ENCODE measurements at places on chromosomes 3 and 15.
A peak's percentile ranks its signal among the peaks of the same experiment; 100 is the strongest.

GRCh38 chr3:159185443-159186050 lies 383.7 kb downstream of the MFSD1 start:
- no peak for DNase-seq

- DNase-seq = no peak
Observed at GRCh38 chr15:89071471-89071870, 16.8 kb upstream of the ABHD2 start.

- DNase-seq = no peak
Observed at GRCh38 chr3:175913286-175913685, 1054.2 kb downstream of the NAALADL2 start.

DNA sequence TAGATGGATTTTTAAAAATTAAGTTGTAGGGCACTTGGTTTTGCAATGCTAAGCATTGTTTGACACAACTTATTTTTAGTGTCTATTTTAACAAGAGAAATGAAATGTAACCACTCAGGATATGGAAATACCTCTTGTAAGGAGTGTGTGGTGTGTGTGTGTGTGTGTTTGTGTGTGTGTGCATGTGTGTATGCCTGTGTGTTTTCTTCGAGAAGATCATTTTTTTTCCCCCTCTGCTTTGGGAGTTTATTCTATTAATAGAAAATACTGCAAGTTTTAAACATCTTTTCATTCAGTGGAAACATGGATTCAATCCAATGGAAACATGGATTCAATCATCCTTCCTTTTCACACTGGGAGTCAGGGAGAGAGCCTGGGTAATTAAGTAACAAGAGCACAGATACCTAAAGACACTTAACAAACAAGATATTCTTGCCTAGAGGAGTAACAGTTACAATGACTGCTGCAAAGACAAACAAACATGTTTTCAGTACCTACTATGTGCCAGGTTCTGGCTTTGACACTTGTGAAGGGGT lies 567.2 kb upstream of the TBL1XR1 start:
- DNase-seq = no peak

GRCh38 chr3:16728770-16729745 lies 123.8 kb upstream of the DAZL start:
- no peak for DNase-seq

GRCh38 chr3:143654906-143655305 lies 193.4 kb downstream of the SLC9A9 start:
- DNase-seq = no peak

GRCh38 chr3:118755253-118755801 lies 279.3 kb downstream of the IGSF11 start:
- no peak for DNase-seq

GRCh38 chr3:178950676-178951075 lies 120.9 kb downstream of the ZMAT3 start:
- DNase-seq = no peak

- no peak for DNase-seq
Observed at GRCh38 chr3:126711121-126711760, 7.2 kb downstream of the CHCHD6 start.

GRCh38 chr3:53140847-53141845 lies 10.9 kb upstream of the RFT1 start:
- DNase-seq = no peak

DNA sequence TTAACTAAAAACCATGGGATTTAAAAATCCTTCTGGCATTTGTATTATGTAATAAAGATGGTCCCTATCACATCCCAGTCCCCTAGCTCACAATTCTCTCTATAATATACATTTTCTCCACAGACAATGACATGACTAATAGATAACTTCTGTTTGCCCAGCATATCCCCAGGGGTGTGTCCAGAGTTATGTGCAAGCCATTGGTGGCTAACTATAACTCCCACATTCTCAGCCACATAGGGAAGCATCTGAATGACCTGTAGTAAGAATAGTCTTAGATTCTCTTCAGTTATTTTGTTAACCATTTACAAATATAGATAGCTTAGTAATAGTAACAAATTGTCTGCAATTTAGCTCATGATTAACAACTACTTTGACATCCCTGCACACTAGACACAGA lies 52.2 kb upstream of the RBSN start:
- no peak for DNase-seq

DNA sequence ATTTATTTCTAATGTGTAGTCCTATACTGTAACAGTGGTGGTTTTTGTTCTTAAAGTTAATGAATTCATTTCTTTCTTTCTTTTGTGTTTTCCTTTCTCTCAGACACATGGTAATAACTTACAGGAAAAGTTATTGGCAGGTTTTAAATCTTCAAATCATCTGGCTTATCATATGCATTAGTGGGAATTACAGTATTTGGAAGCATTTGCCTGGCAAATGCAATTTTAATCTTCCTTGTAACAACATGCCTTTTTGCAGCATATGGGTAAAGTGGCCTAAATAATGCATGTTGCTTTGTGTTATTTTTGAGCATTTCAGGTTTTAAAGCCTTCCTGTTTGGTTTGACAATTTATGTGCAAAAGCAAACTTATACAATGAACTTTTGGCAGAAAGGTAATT lies 66.8 kb downstream of the GALK2 start:
- DNase-seq = no peak

- no peak for DNase-seq
Observed at GRCh38 chr3:44284949-44285348, 43.3 kb downstream of the TOPAZ1 start.

DNA sequence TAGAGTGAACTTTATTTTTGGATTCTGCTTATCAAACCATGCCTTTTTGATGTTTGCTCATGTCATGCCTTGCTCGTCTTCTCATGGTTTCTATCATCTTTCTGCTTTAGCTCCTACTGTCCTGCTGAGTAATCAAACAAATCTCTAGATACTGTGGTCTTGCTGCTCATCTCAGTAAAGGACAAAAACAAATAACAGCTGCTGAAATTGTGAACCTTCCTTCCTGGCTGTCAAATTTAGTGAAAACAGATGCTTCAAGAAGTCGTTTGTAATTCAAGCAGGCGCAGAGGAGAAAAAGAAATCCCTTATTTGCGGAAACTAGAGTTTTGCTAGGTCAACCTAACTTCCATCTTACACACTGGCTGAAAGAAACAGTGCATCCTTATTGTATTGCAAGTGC lies 616.1 kb upstream of the ALCAM start:
- no peak for DNase-seq

- DNase-seq = no peak
Observed at GRCh38 chr3:184868477-184868876, 56.5 kb downstream of the VPS8 start.

- peak; percentile 31 for DNase-seq
Observed at GRCh38 chr3:12870942-12871341, 29.6 kb upstream of the RPL32 start.

DNA sequence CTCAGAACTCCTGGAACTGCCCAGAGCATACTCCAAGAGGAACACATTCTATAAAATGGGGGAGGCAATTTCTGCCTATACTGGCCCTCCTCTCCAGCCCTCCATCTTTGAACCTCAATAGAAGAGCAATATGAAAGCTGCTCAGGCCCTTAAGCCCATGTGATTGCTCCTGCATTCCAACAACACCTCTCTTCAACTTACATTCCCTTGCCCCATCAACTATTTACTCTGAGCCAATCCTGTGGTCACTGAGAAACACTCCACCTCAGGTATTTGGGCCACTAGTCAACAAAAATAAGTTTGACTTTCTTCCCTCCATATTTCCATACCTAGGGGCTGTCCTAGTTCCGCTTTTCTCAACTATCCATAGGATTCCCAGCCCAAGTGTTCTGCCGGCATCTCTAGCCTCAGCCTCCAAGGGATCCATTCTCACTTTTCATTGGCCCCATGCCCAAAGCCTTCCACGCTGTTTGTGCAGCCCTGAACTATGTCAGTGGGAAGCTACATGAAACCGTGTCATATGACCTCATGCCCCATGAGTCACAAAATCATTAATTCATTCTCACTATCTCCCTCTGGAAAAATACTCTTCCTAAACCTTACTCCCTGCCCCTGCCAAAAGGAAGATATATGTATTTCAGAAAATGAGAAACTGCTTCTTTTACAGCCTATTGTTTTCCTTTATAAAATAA lies 61.6 kb downstream of the GJD2 start:
- DNase-seq = no peak

GRCh38 chr3:58322793-58323192 lies 9.9 kb upstream of the PXK start:
- DNase-seq = no peak

DNA sequence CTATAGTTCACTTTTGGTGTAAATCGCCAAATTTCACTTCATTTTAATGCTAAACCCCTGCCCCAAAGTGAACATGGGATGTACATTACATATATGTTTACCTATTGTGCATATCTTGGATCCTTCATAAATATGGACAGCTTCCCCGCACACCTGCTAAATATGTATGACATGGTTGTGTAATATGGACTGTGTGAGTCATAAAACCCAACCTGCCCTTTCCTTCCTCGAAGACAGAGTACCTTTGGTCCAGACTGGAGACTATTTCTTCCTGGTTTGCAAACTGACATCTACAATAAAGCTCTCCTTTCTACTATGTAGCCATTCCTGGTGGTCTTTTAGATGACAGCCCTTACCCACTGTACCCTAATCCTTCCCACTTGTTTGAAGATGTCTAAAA lies 12.4 kb downstream of the ACTC1 start:
- DNase-seq = no peak

- DNase-seq = no peak
Observed at GRCh38 chr15:69131362-69132220, 28.8 kb upstream of the GLCE start.

DNA sequence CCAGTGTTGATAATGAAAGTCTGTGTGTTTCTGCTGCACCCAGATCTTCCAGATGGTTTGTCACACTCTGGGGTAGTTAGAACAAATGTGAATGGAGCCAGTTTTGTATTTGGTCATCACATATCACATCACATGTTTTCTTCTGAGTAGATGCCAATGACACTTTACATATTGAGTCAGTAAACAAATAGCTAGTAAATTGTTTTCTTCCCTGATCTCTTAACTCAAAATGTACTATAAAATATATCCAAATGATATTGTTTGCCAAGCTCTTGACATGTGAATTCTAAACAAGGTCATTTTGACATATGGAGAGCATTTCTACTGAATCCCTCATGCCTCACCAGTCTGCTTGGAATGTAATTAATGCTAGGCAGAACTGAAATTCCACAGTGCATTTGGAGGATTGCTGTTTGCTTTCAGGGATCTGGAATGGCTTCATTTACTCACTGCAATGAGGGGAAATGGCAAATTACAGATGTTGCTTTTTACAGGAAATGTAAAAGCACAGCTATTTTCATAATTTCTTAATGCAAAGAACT lies 45.0 kb downstream of the PDHB start:
- DNase-seq = no peak

DNA sequence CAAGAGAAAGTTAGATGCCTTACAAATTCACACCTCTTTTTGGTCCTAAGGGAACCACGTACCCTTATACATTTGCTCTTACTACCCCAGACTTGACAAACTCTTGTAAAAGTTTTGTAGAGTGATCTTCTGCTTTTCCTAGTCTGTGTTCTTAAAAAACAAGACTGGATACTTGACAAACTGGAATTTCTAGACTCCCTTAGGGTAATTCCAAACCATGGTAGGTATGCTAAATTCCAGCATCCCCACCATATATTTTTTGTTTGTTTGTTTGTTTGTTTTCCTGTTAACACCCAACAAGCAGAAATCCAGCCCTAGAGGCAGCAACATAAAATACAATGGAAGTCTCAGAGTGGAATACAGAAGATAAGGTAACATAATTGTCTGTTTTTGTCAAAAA lies 280.7 kb upstream of the NR2F2 start:
- no peak for DNase-seq

- DNase-seq = no peak
Observed at GRCh38 chr15:78987556-78988360, 42.9 kb upstream of the CTSH start.

- DNase-seq = no peak
Observed at GRCh38 chr3:194780706-194781105, 95.0 kb downstream of the FAM43A start.

GRCh38 chr15:66981771-66982170 lies 83.6 kb upstream of the SMAD3 start:
- no peak for DNase-seq

DNA sequence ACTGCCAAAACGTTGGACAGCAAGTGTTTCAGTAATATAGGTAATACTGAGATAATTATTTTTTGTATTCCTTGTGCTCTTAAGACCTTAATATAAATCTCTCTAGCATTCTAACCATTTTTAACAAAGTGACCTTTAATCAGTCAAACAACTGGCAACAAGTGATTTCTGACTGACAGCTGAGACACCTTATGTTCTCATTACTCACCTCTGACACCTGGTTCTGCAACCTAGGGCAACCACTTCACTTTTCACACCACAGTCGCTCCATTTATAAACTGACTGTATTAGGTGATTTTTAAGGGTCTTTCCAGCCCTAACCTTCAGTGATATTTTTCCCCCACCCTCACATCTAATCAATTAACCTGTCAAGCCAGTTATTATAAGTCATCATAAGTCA lies 60.4 kb upstream of the C15orf61 start:
- DNase-seq = no peak

DNA sequence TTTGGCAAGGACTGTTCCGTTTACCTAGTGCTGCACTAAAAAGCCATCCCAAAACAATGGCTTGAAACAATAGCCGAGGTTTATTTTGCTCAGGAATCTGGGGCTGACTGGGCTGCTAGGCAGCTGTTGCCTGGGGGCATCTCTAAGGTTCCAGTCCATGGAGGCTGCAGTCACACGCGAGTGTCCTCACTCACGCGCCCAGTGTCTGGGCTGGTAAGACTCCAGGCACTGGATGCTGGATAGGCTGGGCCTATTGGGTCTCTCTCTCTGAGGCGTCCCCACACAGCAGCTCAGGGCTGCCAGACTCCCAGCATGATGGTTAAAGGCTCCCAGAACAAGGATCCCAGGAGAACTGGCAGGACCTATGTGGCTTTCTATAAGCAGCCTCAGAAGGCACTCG lies 34.2 kb downstream of the ALS2CL start:
- DNase-seq = no peak

GRCh38 chr3:179450901-179451264 lies 387 bp downstream of the GNB4 start:
- DNase-seq = no peak

- no peak for DNase-seq
Observed at GRCh38 chr3:193231201-193231600, 9.8 kb upstream of the PLAAT1 start.

DNA sequence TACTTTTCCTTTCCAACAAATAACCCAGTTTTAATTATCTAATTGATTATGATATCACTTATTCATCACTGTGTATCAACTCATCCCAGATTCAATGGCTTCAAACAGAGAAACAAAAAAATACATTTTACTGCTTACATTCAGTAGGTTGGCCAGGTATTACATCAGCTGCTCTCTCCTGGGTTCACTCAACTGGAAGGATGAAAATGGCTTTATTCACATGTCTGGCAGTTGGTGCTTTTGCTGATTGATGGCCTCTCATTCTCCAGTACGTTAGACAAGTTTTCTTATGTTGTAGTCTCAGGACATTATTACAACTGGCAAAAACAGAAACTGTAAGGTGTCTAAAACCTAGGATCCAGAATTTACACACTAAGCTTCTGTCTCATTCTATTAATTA lies 811.0 kb upstream of the ALCAM start:
- no peak for DNase-seq

- DNase-seq = no peak
Observed at GRCh38 chr3:86995537-86995936, 4.6 kb upstream of the VGLL3 start.

- DNase-seq = no peak
Observed at GRCh38 chr3:31114929-31115283, 220.4 kb upstream of the GADL1 start.

All from T-helper 2 cell (primary cell).